ENCODE measurements at places on chromosomes 16 and 17.

- no peak for DNase-seq
Measured at GRCh38 chr17:509316-509715, 156.7 kb upstream of the RPH3AL start.

DNA sequence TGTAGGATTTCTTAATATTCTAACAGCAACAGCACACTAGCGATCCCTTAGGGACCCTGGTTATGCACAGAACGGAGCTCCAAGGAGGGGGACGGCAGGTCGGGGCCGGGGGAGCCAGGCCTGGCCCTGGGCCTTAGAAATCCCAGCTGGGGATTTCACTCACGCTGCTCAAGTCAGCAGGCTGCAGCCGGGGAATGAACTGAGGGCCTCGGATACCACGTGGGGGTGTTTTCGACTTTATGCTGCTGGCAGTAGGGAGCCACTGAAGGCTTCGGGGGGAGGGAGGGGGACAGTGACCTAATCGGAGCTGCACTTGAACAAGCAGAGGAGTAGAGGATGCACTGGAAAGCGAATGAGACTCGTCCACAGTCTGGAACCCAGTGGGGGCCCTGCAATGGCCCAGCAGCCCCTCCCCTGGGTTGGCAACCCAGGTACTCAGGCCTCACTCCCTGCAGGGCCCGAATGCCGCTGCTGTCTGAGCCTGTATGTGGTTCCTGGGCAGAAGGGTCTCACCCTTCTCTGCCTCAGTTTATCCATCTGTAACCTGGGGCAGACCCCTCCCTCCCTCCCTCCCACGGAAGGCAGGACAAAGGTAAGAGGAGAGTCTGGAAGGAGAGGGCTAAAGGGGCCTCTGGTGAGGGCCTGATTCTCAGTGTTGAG, 53.7 kb downstream of the RPH3AL start:
- no peak for DNase-seq

DNA sequence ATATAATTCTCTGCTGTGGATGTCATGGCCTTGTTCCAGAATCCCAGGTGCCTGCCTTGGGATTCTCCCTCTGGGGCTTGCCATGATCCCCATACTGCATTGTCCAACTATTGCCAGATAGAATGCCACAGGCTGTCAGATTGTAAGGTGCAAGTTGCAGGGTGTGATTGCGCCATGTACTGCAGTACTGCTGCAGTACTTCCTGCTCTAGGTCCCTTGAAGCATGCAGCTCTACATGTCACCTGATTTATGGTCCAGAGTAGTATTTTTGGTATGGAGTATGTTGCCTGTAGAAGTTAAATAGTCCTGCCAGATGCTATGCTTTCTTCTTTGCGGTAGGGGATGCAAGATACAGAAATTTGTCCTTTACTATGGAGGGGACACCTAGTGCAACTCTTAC, 7.0 kb upstream of the SLFN5 start:
- no peak for DNase-seq

- no peak for DNase-seq
Measured at GRCh38 chr17:8447799-8448198, 12.1 kb downstream of the NDEL1 start.

DNA sequence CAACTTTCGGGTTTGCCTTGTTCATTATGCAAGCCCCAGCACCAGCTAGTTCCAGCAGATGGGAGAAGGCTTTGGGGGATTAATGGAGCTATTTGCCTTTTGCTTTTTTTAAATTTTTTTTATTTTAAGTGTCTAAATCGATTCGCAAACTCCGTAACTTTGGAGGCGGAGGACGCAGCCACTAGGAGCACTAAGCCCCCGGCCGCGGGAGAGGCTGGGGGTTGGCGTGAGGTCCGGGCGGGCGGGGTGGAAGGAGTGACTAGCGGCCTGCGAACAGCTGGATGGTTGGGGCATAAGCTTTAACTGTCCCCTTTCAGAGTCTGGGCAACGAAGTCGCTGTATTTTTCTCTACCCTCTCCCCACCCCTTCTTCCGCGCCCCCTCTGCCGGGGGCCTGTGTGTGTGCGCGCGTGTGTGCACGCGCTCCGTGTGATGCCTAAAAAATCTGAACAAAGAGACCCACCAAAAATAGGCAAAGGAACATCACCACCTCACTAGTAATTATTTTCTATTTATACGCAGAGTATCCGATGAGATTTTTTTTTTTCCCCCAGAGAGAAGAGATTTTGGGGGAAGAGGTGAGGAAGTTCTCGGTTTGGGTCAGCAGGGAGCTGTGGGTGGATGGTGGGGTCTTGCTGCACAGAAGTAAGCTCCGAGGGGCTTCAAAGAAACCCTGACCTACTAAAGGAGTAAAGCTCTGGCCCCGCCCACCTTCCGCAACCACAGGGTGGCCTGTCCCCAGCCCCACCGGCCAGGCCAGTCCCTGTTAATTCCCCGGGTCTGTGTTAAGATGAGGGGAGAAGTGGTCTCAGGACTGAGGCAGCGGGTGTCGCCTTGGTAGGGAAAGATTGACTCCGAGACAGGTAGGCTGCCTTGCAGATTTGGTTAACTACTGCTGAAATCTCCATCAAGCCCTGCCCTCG, 2.3 kb downstream of the SHISA9 start:
- DNase-seq: no peak

DNA sequence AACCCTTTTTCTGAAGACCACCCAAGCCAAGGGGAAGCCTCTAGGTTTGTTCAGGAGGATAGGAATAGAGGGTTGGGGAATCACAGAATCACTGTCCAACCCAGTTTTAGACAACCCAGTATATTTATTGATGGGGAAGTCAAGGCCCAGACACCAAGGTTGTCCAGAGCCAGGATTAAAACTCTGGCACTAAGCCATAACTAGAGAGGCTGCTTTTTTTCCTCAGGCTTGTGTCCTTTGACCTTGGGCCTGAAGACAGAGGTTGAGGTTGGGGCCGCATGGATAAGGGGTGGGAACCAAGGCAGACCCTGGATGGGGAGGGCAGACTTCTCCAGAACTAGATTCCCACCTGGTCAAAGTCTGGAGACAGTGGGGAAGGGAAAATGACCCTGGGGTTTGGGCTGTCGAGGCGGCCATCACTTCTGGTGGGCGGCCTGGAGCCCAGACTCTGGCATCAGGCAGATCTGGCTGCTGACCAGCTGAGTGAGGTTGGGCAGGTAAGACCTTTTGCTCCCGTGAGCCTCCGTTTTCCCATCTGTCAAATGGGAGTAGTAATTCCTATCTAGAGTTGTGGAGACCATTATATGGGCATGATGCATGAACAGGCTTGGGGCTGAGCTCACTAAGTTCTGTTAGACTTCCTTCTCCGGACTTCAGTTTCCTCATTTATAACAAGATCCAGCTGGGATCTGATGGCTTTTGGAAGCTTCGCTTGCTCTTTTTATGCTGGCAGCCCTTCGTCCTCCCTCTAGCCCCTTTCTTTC, 17.9 kb downstream of the IGFBP4 start:
- no peak for DNase-seq

- no peak for DNase-seq
Measured at GRCh38 chr17:74936470-74936799, 737 bp downstream of the OTOP3 start.

DNA sequence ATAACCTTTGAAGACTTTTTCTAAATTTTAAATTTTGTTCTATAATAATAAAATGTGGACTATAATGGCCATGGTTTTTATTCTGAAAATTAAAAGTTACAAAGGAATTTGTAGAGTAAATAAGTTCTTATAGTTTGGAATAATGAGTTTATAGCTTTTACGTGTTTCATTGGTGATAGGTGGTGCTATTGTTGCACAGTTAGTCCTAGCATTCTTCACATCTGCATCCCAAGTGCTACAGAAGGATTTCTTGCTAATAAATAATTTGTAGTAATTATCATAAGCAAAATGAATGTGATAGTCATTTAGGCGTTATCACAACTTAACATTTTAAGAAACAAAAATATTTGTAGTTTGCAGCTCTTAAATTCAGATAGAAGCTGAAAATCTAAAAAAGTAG, 67.9 kb downstream of the BCAS3 start:
- no peak for DNase-seq

DNA sequence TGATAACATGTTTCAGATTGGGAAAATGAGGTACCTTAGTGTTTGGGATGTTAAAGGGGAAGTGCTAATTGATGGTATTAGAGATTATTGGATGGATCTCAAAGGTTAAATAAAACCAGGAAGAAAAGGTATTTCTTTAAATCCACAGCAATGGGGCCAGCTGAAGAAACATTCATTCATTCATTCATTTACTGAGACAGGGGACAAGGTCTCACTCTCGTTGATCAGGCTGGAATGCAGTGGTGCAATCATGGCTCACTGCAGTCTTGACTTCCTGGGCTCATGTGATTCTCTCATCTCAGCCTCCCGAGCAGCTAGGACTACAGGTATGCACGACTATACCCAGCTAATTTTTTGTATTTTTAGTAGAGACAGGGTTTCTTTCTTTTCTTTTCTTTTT, 19.8 kb downstream of the EARS2 start:
- DNase-seq: no peak

- no peak for DNase-seq
Measured at GRCh38 chr17:28773736-28774135, 29.9 kb downstream of the TRAF4 start.

- peak; percentile 14 for DNase-seq
Measured at GRCh38 chr16:14354561-14355351, 275.3 kb downstream of the PARN start.

DNA sequence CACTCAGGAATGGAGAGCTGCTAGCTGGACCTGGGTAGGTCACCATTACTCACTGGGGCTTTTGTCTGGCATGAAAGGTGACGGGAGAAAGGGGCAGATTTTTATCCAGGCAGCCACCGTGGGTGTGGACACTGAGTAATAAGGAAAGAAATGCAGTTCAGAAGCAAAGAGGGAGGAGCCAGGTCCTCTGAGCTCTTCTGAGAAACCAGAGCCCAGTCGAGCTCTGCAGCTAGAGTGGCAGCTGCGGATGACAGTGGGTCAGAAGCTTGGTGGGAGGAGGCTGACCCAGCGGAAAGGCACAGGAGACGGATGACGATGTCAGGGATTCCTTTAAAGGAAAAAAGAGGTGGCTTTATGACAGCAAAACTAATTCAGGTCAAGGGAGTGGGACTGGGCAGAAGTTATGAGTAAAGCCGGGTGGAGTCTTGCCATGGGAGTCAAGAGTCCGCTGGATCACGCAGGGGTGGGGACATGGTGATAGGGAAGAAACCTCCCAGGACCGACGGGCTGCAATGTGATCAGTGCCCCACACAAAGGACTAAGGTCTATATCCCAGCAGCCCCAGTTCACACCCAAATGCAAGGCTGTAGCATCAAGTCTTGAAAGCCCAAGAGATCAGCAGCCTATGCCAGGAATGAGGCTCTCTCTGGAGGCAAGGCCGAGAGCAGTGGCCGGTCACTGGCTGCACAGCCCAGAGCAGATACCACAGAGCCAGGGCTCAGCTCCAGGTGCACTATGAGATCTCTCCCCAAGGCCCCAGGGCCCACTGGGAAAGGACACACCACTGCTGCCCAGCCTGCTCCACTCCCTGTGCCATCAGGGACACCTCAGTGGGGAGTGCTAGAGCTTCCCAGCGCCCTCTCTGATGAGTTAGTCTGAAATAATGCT, 6.3 kb upstream of the MNT start:
- no peak for DNase-seq

DNA sequence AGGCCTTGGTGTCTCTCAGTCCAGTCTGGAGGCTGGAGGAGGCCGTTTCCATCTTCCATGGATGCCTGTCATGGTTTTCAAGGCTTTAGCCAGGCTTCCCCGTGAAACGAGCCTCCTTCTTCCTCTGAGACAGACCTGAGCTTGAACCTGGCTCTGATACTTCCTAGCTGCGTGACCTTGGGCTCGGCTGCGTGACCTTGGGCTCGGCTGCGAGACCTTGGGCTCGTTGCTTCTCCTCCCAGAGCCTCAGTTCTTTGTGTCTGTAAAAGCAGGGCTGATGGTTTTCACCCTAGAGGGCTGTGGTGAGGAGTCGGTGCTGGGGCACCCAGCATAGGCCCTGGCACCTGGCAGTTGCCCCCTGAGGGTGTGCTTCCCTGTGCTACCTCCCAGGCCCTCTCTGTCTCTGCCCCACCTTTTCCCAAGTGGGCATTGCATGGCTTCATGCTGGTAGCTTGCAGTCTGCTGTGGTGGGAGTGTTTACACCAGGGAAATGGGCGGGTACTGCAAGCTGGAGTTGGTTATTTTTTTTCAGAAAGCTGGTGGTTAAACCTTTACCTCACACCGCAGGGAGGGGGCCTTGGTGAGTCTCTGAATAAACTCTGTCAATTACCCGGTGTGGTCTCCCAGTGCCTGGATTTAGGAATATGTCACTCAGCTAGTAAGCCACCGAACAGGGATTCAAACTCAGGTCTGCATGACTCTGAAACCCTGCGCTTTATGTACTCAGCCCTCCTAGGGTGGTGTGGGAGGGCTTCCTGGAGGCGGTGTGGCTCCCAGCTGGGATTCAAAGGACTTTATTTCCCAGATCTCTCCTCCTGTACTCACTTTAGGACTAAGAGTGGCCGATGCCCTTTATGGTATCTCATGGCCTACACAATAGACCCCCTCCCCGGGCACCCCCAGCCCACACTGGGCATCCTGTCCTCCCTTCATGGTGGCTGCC, 129.0 kb upstream of the CIBAR2 start:
- DNase-seq: no peak

DNA sequence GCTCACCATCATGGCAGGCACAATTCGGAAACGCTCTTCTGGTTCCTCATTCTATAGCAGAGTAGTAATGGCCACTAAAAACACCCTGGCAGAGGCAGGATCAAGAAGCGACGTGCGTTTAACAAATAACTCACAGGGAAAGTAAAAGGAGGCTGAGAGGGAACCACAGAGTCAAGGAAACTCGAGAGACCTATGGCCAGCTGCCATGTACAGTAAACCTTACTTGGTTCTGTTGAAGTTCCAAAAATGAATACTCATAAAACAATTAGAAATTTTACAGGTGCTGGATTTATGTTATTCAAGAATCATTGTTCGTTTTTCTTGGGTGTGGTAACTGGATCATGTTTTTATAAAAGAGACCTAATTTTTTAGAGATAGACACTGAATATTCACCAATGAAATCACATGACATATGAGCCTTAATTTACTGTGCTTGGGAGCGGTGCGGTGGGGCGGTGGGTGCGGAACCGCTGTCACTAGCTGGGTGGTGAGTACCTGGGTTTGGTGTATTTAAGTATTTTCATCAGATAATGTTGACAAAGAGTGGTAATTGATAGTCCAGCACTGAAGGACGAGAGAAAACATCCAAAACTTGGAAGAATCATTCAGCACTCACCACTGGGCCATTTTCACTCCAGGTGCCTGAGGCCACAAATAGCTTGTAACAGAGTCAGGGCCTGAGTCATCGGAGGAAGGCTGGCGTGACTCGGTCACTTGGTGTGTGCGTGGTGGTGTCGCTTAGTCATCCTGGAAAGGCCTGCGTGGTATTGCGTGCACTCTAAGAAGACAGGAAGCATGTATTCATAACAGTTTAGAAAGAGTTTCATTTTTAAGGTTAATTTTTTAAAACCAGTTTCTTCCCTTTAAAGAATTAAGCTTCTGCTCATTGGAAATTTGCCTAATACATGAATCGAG, 135.4 kb upstream of the CHMP6 start:
- DNase-seq: peak; percentile 89

DNA sequence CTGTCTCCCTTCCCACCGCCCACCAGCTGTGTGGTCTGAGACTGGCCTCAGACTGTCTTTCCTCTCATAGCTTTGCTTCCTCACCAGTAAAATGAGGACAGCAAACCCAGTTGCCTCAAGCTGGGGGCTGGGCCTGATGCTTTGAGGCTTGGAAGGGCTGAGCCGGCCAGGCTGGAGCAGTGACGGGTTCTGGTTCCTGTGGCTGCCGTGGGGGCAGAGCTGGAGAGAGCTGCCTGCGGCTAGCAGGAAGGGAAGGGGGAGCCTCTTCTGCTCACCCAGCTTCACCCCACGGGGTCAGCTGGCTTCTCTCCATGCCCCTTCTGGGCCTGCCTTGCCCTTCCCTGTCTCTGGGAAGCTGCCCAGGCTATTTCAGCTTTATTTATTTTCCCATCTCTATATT, 23.7 kb downstream of the LASP1 start:
- no peak for DNase-seq
